Jurkat, Clone E6-1 (cell line): ENCODE measurements at places on chromosomes 7 and 10.
A peak's percentile ranks its signal among the peaks of the same experiment; 100 is the strongest.

DNA sequence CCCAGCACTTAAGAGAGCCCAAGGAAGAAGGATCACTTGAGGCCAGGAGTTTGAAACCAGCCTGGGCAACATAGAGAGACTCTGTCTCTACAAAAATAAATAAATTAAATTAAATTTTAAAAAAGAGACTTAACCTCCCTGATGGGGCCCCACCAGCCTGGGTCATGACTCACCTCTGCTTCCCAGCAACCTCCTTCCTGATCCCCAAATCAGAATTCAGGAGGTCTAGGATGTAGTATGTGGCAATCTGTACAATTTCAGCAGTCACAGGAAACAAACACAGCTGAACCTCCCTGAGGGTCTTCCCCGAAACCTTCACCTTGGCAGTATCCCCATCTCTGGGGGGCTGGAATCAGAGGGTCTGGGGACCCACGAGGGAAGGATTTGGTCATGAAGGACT, 9.7 kb upstream of the PPP1R35 start:
- DNase-seq = no peak

DNA sequence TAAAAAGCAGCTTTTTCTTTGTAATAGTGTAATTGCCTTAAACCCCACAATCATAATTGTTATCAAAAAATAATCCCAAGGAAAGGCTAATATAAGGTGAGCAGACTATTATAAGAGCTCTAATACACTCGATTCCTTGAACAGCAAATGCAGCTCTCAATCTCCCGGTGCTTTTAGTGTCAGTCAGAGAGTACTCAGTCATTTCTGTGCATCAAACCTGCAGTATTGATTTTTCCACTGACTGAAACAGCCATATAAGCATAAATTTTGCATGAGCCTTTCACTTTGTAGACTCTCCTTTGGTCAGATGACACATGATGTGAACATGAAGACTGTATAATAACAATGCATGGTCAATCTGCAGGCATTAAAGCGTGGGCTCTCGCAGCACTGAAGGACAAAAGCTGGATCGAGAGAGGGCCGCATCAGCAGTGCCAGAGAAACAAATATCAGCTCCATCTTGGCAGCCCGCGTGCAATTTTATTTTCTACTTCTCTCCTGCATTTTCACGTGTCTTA, 272.0 kb downstream of the POU6F2 start:
- no peak for DNase-seq

DNA sequence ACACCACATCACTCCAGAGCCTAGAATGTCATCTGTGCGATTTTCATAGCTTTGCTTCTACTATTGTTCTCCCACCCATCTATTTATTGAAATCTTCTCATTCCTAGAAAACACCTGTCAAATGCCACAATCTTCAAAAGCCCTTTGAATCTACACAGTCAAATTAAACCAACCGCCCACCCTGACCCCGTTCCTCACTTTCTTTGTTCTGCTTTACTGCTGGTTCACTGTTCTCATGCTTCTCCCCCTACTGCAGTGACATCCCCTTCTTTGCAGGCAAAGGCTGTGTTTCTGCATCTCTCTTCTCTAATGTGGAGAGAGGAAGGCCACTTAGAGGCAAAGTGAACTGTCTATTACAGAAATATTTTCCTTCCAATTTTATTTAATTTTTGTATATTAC, 152.4 kb upstream of the NEBL start:
- DNase-seq = peak; percentile 5

DNA sequence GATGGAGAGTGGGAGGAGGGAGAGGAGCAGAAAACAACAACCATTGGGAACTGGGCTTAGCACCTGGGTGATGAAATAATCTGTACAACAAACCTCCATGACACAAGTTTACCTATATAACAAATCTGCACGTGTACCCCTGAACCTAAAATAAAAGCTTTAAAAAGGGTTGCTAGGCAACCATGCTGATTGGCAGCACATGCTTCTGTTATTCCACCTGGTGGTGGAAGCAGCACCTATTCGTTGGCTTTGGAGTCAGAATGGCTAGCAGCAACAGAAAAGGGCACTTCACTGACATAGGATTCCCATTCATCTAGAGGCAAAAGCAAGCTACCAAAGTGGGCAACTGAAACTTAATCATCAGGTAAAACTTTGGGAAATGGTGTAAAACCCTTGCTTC, 57.1 kb downstream of the RELN start:
- no peak for DNase-seq

DNA sequence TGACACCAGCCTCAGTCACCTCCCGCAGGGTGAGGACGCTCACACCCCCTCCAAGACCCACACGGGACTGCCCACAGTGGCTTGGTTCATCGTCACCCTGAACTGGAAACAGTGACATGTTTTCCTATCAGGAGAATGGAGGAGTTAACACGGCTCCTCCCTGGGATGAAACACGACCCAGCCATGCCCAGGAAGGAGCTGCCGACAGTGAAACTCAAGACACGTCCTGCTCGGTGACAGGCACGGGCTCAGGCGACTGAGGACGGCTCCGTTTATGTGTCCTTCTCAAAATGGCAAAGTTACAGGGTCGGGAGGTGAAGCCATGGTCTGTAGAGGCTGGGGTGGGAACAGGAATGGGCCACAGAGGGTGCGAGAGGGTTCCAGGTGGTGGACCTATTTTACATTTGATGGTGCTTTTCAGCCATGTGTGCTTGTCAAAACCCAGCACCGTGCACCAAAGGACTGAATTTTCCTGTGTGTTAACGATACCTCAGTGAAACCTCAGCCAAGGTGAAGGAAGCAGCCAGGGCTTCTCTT, 272.4 kb downstream of the ADARB2 start:
- no peak for DNase-seq

DNA sequence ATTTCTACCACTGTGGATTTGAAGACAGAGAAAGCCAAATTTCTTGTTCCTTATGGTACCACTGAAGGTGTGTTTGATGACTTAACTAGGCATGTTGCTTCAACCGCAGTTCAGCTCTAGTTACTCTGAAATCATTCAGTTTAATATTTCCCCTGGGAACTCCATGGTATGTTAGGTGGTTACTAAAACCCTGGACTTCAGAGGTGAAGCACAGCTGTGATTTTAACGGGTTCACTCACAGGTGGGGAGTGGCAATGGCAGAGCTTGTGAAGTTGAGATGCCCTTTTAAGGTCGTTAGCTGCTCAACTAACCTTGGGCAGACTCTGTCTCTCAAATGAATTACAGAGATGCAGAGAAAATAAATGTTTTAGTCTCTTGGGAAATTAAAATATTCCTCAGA, 163.6 kb upstream of the PHYHIPL start:
- DNase-seq = no peak

- no peak for DNase-seq
Measured at GRCh38 chr10:47166405-47166777, 133.6 kb upstream of the GDF10 start.

GRCh38 chr10:98528805-98529183, 82.1 kb upstream of the HPS1 start:
- DNase-seq = no peak

- no peak for DNase-seq
Measured at GRCh38 chr10:1454951-1455350, 282.4 kb downstream of the ADARB2 start.
